ENCODE measurements at places on chromosomes 13 and 19.

DNA sequence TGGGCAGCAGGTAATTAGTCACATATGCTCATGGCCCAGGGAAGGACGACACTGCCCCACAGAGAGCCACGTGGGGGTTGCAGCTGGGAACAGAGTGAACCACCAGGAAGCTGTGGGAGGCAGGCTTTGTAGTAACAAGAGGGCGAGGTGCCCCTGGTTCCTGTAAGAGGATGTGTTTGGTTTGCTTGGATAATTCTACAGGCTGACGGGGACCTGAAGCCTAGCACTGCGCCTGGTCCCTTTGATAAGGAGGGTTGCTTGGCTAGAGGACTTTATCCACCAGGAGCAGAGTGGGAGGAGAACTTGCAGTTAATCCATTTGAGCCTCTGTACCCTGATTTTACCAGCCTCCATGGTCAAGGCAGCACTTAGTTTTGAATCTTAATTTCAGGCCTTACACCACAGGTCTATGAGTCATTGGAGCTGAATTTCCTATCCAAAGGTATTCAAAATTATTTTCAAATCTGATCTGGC, 67.4 kb upstream of the CLDN10 start:
- no peak for DNase-seq

DNA sequence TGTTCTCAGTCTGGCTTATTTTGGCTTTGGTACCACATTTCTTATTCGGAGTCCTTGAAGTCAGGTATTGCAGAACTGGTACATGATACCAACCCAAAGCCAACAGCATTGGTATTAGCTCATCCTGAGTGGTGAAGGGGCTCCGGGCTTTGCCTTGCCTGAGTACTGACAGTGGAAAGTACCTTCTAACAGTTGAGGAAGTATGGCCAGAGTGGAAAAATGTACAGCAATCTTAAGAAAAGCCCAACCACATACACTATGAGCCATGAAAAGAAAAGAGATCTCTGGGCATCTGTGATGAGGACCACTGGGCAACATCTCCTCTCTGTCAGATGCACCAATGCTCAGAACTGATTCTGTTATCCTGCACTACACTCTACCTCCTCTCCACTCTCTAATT, 8.3 kb downstream of the LCP1 start:
- DNase-seq, result peak; percentile 76

GRCh38 chr19:1567116-1567847, 843 bp downstream of the MEX3D start:
- DNase-seq, result no peak

DNA sequence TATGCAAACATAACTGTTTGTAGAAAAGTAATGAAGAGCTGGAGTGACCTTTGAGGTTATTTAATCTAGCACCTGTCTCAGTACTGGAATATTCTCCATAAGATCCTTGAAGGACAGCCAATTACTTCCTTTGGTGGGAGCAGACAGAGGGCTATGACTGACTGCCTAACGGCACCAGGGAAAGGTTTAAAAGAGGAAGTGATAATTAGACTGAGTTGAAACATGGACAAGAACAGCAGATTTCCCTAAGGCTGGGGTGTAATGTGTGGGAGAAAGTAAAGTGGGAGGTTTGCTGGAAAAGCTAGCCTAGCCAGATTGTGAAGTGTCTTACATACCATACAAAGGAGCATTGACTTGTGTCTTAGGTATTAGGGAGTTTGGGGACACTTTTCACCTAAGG, 191.3 kb upstream of the PCDH9 start:
- no peak for DNase-seq

GRCh38 chr13:20494656-20495055, 31.0 kb downstream of the CRYL1 start:
- DNase-seq, result no peak

- DNase-seq, result peak; percentile 96
These were observed 1.7 kb downstream of the JUND start for GRCh38 chr19:18279516-18280246.

DNA sequence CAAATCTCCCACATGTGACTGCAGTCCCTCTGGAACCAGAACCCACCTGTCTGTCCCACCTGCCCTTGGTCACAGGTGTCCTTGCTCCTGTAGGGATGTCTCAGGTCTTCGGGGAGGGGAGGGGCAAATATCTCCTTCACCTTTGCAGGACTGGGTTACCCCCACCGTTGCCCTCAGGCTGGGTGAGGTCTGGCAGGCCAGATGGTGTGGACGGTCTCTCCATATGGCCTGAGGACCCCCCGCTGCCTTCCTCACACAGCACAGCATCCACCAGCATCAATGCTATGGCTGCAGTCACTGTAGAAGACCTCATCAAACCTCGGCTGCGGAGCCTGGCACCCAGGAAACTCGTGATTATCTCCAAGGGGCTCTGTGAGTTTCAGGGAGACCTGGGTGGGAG, 10.0 kb downstream of the SLC5A5 start:
- DNase-seq, result no peak
